ENCODE measurements at places on chromosomes 4 and X. TPM values are rescaled to one million over a fixed set of nuclear protein-coding genes. Genes with fewer than 3 reads are reported as not detected.

- no peak overlapping the region for H3K4me3 ChIP-seq
- DNase-seq: no peak
- no peaks in the 10 kb centered on the region for H3K36me3 ChIP-seq
- H3K27me3 ChIP-seq: no peaks in the 10 kb centered on the region
- H3K27ac ChIP-seq: no peak overlapping the region
- H3K4me1 ChIP-seq: no peaks in the 10 kb centered on the region
Observed at GRCh38 chrX:23385242-23385641, 50.6 kb downstream of the PTCHD1 start.

- peak; percentile 53 for DNase-seq
- H3K4me1 ChIP-seq: peaks cover 9% of the 10 kb centered on the region
- peaks cover 5% of the 10 kb centered on the region for H3K36me3 ChIP-seq
- H3K4me3 ChIP-seq: peak overlapping the region; percentile 44
- H3K27me3 ChIP-seq: no peaks in the 10 kb centered on the region
Observed at GRCh38 chr4:144591401-144591800, 54.6 kb upstream of the HHIP start.

DNA sequence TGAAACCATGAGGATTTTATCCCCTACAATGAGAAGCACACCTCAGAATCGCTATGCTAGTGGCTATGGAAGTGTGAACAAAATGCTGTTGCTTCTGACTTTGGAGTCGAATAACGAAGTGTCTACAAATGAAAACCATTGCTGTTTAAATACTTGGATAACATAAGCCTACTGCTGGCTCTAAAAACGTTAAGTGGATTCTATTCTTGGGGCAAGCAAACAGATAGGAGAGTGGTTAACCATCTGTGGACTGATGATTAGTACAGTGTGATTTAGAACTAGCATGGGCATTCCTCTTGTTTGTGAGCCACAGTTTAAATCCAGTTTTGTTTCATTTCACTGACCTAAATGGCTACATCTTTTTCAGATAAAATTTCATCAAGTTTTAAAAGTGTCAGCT lies 109.7 kb upstream of the PNPLA4 start:
- H3K36me3 ChIP-seq: no peaks in the 10 kb centered on the region
- no peak overlapping the region for H3K4me3 ChIP-seq
- no peak overlapping the region for H3K27ac ChIP-seq
- DNase-seq: no peak

DNA sequence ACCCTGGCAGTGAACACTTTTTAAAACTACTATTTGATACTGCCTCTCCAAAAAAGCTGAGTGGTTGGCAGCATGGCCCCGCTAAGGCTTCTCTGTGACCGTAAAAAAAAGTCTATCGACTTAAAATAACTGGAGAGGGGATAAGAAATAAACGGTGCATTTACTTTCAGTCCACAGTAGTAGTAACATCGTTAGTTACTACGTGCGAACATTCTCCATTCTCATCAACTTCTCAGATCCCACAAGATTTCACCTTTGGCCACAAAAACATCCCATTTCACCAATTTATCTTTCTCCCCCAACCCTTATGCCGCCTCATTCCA lies 524 bp upstream of the EXOSC9 start:
- peak overlapping the region; percentile 82 for H3K4me3 ChIP-seq
- no peaks in the 10 kb centered on the region for H3K27me3 ChIP-seq
- H3K36me3 ChIP-seq: peaks cover 16% of the 10 kb centered on the region
- DNase-seq: no peak
- H3K27ac ChIP-seq: peak overlapping the region; percentile 90
- H3K4me1 ChIP-seq: peaks cover 17% of the 10 kb centered on the region

DNA sequence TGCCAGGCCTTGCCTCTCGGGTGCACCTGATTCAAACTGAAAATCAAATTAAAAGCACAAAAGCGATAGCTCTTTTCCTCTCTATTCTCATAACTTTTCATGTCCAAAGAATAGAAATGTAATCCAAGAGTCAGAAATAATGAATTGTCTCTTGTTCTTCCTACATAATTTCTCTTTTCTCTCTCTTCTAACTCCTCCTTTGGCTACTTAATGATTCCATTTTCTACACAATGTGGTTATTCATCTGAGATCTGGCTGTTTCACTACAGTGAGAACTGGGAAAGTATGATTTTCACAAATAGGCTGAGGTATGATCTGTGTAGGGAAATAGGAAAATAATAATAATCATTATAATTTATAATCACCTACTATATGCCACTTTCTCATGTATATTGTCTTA lies 703.5 kb downstream of the PDHA2 start:
- DNase-seq: no peak
- no peaks in the 10 kb centered on the region for H3K27me3 ChIP-seq
- no peaks in the 10 kb centered on the region for H3K36me3 ChIP-seq
- no peak overlapping the region for H3K4me3 ChIP-seq
- no peak overlapping the region for H3K27ac ChIP-seq

GRCh38 chr4:55865228-55865806 lies 11.9 kb downstream of the EXOC1 start:
- no peak for DNase-seq
- no peak overlapping the region for H3K27ac ChIP-seq
- H3K4me3 ChIP-seq: no peak overlapping the region
- H3K27me3 ChIP-seq: no peaks in the 10 kb centered on the region
- H3K4me1 ChIP-seq: peaks cover 10% of the 10 kb centered on the region
- H3K36me3 ChIP-seq: peaks cover 17% of the 10 kb centered on the region

- no peak for DNase-seq
- H3K36me3 ChIP-seq: no peaks in the 10 kb centered on the region
- H3K27ac ChIP-seq: no peak overlapping the region
- no peaks in the 10 kb centered on the region for H3K27me3 ChIP-seq
Observed at GRCh38 chr4:183183906-183184535, 85.0 kb downstream of the WWC2 start.

DNA sequence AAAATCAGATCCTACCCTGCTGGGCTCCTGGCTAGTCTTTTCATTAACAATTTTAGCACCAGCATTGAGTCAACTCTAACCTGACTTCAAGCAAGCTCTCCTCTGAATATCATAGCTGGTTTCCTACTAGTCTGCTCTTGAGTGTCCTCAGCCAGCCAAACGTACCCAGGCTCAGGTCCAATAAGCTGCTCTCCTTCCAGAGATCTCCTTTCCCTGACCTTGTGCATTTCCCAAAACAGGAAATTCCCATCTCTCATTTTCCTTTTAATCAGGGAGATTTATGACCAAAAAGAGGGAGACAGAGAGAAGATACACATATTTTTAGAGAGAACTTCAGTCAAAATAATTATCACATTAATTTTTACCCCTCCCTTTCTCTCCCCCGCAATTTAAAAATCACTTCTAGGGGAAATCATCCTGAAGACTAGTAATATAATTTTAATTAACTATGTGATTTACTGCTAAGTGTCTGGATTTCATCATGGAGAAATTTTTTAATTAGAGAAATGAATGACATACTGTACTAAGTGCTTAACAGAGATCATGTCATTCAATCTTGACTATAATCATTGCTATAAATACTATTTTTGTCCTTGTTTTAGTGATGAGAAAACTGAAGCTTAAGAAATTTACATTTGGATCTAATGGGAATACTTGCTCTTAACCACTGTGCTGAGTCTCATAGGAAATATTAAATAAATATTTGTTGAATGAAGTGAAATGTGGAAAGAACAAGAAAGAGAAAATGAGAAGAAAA lies 421.7 kb upstream of the INTU start:
- no peaks in the 10 kb centered on the region for H3K27me3 ChIP-seq
- no peak for DNase-seq
- H3K27ac ChIP-seq: no peak overlapping the region
- H3K4me3 ChIP-seq: no peak overlapping the region

DNA sequence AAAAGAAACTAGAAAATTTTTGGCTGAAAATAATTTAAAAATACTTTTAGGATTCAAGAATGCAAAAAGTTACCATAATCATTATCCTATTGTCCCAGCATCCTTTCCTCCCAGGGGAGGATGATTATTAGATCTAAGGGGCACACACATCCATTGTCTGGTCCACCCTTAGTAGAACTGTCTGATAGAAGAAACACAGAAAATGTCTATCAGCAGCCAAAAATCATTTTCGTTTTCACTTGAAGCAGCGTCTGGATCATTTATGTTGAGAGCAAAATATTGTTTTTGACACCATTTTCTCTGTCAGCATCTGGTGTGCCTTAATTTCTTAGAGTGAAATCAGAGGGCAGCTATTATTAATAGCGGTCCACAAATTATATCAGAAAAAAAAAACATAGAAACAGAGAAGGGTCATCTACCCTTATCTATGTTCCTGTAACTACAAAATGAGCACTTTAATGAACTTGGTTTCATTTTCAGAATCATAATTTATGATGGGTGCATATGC lies 446.3 kb downstream of the TRAM1L1 start:
- H3K27me3 ChIP-seq: no peaks in the 10 kb centered on the region
- H3K4me3 ChIP-seq: no peak overlapping the region
- no peaks in the 10 kb centered on the region for H3K36me3 ChIP-seq
- no peak for DNase-seq

DNA sequence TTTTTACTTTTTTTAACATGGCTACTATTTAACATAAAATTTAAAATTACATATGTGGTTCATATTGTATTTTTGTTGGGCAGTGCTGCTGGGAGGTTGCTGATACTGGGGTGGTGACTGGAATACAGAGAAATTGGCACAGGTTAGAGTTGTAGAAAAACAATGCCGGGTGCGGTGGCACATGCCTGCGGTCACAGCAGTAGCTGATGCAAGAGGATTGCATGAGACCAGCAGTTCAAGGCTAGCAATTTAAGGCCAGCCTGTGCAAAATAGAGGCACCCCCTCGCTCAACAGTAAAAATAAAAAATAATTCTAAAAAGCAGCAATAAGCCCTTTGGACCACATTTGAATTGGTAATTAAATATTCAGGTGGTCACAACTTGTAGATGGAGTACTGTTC lies 11.8 kb upstream of the CPE start:
- H3K36me3 ChIP-seq: no peaks in the 10 kb centered on the region
- no peaks in the 10 kb centered on the region for H3K4me1 ChIP-seq
- no peaks in the 10 kb centered on the region for H3K27me3 ChIP-seq
- no peak overlapping the region for H3K4me3 ChIP-seq
- no peak for DNase-seq
- no peak overlapping the region for H3K27ac ChIP-seq

DNA sequence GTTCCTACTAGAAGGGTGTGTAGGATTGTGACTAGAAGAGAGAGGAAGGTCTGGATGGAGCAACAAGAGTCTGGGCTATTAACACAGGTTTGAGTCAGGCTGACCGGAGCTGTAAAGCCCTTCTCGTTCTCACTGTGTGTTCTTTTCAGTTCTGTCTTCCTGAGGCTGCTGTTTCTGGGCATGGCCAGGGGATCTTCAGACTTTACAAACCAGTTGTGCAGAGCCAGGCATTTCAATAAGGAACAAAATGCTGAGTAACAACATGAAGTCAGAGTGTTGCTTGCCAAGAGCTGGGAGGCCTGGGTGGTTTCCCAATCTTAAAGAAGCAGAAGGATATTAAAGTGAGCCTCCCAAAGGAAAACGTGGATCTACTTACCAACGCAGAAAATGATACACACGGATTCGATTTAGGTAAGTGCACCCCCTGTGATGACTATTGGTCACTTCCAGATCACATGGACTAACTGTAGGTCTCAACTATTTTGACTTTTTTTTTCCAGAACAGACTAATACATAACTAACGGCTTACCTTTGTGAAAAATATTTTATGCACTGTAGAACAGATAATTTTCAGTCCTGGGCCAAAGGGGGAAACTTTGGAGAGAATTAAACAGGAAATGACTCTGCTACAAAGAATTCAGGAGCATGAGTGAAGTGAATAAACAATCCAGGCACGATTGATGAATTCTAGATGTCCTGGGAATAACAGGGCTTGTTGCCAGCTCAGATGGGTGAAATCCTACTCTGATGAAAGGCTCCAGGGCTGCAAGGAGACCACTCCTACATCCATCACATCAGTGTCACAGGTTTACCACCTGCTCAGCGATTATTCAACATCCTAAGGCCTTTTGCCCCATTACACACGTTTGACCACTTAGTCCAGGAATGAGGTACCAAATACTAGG lies 94.5 kb downstream of the ANXA3 start:
- no peaks in the 10 kb centered on the region for H3K36me3 ChIP-seq
- H3K27me3 ChIP-seq: no peaks in the 10 kb centered on the region
- H3K4me1 ChIP-seq: peaks cover 45% of the 10 kb centered on the region

GRCh38 chr4:41026971-41027370 lies 187.4 kb downstream of the APBB2 start:
- H3K4me1 ChIP-seq: peaks cover 14% of the 10 kb centered on the region
- no peaks in the 10 kb centered on the region for H3K27me3 ChIP-seq
- peaks cover 5% of the 10 kb centered on the region for H3K36me3 ChIP-seq

DNA sequence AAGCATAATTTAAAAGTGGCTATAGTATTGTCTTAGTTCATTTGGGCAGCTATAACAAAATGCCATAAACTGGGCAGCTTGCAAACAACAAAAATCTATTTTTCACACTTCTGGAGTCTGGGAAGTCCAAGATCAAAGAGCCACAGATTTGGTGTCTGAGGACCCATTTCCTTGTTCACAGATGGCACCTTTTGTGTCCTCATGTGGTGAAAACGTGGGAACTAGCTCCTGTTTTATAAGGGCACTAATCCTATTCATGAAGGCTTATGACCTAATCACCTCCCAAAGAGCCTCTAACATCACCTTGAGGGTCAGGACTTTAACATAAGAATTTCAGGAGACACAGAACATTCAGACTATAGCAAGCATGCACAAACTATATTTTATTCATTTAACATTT lies 126.5 kb upstream of the WDFY3 start:
- H3K36me3 ChIP-seq: no peaks in the 10 kb centered on the region
- H3K4me1 ChIP-seq: no peaks in the 10 kb centered on the region
- H3K4me3 ChIP-seq: no peak overlapping the region
- DNase-seq: no peak
- no peaks in the 10 kb centered on the region for H3K27me3 ChIP-seq

GRCh38 chrX:8683687-8684086 lies 48.2 kb downstream of the ANOS1 start:
- H3K27me3 ChIP-seq: peaks cover 31% of the 10 kb centered on the region
- H3K4me1 ChIP-seq: no peaks in the 10 kb centered on the region
- no peaks in the 10 kb centered on the region for H3K36me3 ChIP-seq
- no peak overlapping the region for H3K4me3 ChIP-seq
- DNase-seq: no peak

GRCh38 chr4:7390336-7390735 lies 44.4 kb downstream of the PSAPL1 start:
- peaks cover 61% of the 10 kb centered on the region for H3K27me3 ChIP-seq
- H3K36me3 ChIP-seq: no peaks in the 10 kb centered on the region
- no peak for DNase-seq
- H3K4me1 ChIP-seq: no peaks in the 10 kb centered on the region
- no peak overlapping the region for H3K4me3 ChIP-seq

The MAGEB2 gene
- total RNA-seq: not detected

The SLC9A7 gene
- 66.4 TPM for total RNA-seq

The ARMCX4 gene
- total RNA-seq: 1.8 TPM

The RAB39B gene
- 0.44 TPM for total RNA-seq

Data from Calu3 (cell line).